T follicular helper cell (primary cell): ENCODE measurements at places on chromosomes 1 and 21.

GRCh38 chr1:39689214-39689613 lies 2.0 kb downstream of the HPCAL4 start:
- no peak for DNase-seq

- DNase-seq: no peak
These were observed at the start of gene FCRL5 for GRCh38 chr1:157551694-157552693. Gene FCRL5 (minus strand): TSS chr1:157552515. CDS start chr1:157552362, 153 bp downstream.

DNA sequence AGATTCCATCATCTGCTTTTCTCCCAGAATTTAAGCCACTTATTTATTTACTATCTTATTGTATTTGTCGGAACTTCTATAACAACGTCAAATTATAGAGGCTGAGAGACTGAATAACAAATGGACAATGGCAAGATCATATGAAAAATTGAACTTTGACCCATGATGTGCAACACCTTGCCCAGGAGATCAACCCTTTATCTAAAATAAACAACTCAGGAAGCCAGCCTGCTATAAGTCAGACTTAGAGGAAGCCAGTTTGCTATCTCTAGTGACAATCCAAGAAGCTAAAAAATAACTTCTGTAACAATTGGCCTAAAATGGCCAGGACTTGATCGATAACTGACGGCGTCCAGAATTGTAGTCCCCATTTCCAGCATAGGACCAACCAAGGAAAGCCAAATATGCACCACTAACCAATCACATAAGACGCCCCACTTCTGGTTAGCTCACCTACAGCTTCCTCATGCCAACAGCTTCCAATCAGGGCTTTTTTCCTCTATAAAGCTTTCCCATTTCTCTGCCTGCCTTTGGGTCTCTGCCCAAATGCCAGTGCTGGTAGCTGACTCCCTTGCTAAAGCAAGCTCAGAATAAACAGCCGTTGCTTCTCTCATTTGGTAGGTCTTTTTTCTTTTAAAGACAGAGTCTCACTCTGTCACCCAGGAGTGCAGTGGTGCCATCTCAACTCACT lies 28.5 kb downstream of the ANP32E start:
- DNase-seq: no peak

DNA sequence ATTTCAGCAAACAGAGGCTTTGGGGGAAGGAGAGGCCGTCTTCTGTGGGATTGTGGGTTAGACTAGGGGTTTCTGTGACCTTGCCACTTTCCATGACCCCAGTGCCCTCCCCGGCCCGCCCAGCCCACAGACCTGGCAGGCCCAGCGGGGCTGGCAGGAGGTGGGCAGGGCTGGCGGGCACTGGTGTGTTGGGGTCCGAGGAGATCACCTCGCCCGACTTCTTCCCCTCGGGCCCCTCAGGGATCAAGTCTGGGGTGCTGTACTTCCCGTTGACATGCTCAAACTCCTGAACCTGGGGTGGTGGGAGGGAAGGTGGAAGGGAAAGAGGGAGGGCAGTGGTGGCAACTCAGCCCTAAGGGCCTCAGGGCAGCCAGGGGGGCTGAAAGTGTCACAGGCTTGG lies 56.3 kb downstream of the CHD5 start:
- no peak for DNase-seq

- DNase-seq: no peak
These were observed 11.4 kb upstream of the SELE start for GRCh38 chr1:169745015-169745861.

DNA sequence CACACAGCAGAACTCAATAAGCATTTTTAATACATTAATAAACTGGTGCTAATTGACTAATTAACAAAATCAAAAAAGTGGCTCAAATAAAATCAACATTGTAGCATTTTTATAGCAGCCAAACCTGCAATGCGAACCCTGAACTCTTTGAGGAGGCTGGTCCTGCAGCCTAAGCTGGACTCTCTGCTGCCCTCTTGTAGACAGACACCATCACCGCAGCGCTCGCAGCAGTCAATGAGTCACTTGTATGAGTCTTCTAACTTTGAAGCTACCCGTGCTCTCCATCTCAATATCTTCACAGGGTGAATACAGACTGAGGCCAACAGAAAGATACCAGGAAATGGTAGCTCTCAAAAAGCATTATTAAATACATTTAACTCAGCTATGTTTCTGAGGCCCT lies 9.7 kb upstream of the KRTAP7-1 start:
- DNase-seq: no peak

DNA sequence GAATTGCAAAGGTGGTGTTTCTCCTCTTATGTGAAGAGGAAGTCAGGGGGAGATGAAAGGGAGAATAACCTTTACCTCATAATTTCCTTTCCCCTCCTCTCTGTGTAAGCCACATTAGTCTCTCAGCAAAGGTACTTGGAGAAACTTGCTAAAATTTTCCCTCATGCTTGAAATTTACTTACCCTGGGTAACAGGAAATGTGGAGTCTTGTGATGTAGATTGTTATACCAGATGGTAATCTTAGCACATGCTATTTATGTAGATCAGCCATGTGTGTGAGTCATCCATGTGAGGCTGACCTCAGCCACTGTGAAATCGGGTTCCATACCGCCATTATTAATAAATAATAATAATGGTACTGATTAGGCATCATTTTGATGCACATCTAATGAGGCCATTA lies 128.4 kb downstream of the TGFB2 start:
- DNase-seq: no peak
